NB4 (cell line): ENCODE measurements at places on chromosomes 6 and 20.

- no peak for DNase-seq
These were observed 107.1 kb upstream of the TSHZ2 start for GRCh38 chr20:52864916-52865605.

GRCh38 chr6:150119173-150119572, 23.7 kb upstream of the PPP1R14C start:
- DNase-seq = peak; percentile 73

GRCh38 chr20:37053230-37053950, 42.4 kb downstream of the RBL1 start:
- DNase-seq = no peak

DNA sequence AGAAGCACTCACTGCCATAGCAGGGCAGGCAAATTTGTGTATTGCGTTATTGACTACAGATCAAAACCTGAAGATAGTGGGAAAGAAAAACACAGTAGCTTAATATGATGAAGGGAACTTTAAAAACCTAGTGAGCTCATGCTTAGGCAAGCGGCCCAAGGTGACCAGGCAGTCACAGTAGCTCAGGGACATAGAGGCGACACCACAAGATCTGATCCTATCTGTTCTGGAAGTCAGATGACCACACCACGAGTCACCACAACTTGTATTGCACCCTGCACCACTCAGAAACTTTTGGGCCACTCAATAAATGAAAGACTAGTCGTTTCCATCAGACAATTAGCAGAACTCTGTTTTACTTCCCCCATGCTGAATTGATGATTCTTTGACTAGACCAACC, 4.9 kb downstream of the CLIC5 start:
- no peak for DNase-seq

DNA sequence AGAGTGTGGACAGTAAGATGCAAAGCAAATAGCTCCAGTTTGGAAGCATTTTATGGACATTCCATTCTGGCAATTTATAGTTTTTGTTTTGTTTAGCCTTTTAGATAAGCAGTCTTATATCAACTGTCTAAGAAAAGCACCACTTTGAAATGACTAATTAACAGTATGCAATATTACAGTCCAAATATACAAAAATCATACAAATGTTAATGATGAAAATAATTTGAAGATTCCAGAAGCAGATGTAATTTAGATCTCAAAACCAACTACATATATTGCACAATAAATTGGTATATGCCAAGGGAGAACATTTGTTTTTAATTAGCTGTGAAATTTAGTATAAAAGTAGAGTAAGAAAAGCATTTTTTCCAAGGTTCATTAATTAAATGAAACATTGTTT, 158.8 kb downstream of the KIF6 start:
- no peak for DNase-seq

DNA sequence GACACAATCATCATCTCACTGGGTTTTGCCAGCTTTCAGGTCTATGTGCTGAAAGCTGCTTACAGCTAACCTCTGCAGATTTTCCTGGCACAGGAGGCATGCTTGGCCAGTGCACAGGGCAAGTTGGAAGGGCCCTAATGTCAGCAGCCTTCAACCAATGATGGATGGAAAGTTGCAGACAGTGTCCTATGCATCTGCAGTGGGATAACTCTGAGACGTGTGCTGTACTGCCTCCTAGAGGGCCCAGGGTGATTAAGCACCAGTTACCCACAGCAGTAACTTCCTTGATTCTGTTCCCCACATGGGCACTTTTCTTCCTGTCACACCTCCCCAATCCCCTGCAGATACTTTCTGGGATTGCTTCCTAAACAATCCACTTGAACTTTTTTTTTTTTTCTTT, 38.6 kb downstream of the OVOL2 start:
- DNase-seq = peak; percentile 62

DNA sequence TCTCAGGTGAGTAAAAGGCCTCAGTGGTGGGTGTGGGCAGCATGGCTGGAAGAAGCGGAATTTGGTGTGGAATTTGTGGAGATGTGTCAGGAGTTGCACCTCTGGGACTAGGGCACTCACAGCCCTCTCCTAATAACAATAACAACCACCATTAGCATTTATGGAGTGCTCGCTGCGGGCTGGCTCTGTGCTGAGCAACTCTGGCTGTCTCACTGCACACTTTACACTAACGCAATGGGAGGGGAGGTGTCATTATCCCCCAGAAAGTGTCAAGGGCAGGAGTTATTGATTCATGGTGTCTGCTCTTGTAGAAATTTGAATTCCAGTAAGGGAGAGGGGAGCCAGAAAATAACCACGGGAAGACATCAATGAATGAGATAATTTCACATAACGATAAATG, 22.7 kb upstream of the SCRT2 start:
- no peak for DNase-seq

DNA sequence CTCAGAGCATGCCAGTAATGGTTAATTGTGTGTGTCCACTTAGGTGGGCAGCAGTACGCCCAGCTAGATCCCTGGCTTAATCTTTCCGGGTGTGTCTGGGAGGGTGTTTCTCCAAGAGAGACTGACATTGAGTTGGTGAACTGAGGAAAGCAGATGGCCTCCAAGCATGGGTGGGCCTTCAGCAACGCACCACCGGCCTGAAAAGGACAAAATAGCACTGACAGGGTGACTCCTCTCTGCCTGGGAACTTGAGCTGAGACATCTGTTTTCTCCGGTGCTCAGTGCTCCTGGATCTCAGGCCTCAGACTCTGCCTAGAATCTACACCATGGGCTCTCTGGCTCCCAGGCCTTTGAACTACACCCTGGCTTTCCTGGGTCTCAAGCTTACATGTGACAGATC, 43.2 kb downstream of the C6orf118 start:
- no peak for DNase-seq

DNA sequence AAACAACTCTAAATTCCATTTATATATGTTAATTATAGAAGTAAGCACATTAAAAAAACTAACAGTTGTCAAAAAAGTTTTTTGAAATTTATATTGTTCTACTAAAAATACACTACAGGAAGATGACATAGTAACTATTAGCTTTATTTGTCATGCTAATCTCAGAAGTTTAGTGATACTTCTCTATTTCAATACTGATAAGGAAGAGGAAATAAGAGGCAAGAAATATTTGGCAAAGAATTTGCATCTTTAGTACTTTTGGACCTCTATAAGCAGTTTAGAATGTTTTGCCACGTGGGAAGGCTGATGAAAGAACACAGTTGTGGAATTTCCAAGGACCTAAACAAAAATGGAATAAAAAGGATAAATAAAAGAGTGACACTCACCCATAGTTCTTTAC, 12.6 kb downstream of the IFNGR1 start:
- no peak for DNase-seq

- no peak for DNase-seq
These were observed 86.7 kb downstream of the SYNJ2 start for GRCh38 chr6:158068156-158068892.

- DNase-seq = no peak
These were observed 81.7 kb upstream of the GATA5 start for GRCh38 chr20:62557462-62557861.

GRCh38 chr20:32980990-32981389, 23.2 kb downstream of the SUN5 start:
- no peak for DNase-seq
